ENCODE measurements at places on chromosomes 5 and 9.

DNA sequence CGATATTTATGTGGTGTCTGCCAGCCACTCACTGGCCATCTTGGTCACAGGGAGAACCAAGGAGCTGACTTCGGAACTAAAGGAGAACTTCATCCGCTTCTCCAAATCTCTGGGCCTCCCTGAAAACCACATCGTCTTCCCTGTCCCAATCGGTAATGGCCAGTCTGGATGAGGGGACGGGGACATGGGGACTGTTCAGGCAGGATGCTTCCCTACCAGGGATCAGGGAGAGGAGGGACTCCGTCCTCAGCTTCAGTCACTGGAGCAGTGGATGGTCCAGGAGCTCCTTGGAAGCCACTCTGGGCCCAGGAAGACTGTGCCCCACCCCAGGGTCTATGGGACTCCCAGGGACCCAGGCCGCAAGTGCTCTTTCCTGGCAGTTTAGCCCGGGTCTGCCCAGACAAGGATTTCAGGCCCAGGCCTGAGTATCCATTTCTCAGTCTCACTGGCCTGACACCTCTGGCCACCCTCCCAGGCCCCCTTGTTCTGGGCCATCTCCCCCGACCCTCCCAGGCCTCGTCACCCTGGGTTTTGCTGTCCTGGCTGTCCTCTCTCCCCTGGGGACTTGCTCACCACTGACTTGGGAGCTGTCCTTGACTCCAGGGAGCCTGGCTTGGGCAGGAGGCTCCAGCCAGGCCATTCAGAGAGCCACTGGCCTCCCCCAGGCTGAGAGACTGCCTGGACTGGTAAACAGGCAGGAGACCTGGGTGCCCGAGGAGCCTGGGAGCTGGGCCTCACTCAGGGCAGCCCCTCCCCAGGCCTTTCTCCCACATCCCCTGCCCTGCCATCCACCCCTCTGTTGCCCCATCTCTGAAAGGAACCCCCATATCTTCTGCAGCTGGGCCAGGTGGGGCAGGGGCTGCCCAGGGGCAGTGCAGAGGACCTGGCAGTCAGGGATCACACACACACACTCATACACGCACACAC, 3.1 kb downstream of the LCN2 start:
- DNase-seq, result no peak

- no peak for DNase-seq
These were observed 6.5 kb downstream of the SFXN1 start for GRCh38 chr5:175484829-175485228.

GRCh38 chr5:36200513-36200912, 41.2 kb downstream of the NADK2 start:
- no peak for DNase-seq

DNA sequence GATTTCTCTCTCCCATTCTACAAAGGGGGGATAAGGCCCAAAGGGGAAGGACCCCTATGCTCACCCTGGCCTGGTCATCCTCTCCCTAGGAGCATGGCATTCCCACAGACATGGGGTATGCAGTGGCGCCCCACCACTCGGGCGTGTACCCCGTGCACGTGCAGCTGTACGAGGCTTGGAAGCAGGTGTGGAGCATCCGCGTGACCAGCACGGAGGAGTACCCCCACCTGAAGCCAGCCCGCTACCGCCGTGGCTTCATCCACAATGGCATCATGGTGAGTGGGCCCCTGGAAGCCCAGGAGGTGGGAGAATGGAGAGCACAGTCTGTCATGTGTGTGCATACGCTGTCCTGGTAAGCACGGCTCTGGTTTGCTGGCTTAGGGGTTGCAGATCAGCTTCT, 27.7 kb downstream of the NDST1 start:
- no peak for DNase-seq

DNA sequence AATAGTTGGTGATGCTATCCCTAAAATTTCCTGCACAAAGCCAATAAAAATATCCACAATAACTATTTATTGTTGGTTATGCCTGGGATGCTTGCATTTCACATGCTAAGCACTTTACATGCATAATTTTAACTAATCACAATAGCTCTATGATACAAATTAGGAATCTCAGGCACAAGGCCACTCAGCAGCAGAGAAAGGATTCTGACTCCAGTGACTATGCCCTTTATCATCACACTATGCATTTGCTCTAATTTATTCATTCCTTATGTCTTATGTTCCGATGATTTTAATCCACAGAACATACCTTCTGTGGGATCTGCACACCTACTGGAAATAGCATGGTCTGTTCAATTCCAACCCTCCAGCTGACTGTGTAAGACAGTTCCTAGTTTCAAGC, 476.1 kb downstream of the TMEM232 start:
- DNase-seq, result no peak

- DNase-seq, result no peak
These were observed 45.1 kb downstream of the KIAA1958 start for GRCh38 chr9:112531666-112532282.

DNA sequence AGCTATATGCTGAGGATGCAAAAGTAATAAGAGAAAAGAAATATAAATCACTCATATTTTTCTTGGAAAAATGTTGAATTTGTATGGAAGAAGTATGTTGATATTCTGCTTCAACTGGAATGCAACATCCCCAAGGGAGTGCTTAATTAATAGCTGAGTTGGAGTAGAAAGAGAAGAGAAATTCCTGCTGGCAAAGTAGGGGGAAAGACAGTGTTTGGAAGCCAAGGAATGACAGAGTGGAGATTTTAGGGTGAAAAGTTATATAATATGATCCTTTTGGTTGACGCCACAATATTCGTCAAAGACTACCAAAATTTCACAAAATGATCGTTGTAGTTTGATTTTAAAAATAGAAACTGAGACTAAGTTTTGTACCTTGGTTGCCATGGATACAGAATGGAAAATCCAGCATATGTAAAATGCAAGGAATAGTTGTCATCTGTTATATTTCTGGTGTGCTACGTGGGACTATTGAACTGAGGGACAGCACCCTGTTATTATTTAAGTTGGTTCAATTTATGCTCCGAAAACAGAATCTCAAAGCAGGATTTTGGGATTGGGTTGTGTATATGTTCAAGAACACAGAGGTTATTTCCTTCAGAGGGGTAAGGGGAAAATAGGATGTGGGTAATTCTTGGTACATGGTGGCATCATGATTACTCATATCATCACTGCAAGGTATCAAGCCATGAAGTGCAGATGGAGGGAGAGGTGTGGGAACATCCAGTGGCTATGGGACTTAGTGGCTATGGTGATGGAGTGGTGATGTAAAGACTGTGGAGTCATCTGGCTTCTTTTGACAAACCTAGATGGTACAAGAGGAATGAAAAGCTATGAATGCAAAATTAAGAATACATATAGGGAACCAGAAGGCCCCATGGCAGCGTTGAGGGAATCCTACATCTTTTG, 61.0 kb downstream of the SUB1 start:
- no peak for DNase-seq

GRCh38 chr9:127943731-127944144, 6.1 kb upstream of the DPM2 start:
- no peak for DNase-seq

DNA sequence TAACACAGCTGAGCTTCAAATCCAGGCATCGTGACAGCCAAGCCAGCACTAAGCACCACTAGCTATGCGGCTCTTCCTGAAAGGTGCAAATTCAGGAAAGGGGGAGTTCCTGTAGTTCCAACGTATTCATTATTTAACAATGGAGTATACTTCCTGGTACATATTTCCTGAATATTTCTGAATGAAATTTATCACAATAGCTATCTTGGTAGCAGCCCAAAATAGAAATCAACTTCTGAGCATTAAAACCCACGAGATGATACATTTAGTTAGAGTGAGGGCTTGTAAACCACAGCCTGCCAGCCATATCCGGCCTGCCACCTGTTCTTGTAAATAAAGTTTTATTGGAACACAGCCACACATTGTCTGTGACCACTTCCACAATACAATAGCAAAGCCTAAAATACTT, 109.7 kb upstream of the RETREG1 start:
- DNase-seq, result no peak

DNA sequence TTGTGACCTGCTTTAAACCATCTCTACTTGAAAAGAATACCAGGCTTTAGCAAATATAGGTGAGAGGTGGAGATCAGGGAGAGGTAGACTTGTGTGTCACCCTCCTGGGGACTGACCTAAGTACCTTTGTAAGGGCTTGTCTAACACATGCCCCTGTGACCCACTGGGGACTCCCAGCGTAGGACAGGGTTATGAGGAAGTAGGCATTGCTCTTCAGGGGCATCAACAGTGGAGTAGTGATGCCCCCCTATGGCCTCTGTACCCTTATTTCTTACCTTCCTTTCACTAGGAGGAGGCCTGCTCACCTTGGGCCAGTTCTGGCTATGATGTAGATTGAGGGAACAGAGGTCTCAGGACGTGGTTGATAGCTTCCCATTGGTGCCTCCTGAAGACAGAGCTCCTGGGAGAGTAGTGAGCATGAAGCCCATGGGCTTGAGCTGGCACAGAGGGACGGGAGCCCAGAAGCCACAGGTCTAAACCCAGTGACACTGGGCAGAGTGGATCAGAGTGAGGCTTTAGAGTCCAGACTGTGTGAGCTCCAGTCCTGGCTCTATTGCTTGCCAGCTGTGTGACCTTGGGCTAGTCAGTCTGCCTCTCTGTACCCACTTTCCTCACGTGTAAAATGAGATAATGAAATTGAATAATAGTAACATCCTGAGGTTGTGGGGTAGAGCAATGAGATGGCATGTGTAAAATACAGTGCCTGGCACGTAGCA, 191.7 kb downstream of the AOPEP start:
- no peak for DNase-seq

GRCh38 chr9:73174330-73174980, 22.8 kb downstream of the ANXA1 start:
- DNase-seq, result no peak

- no peak for DNase-seq
These were observed 17.9 kb downstream of the FRMD3 start for GRCh38 chr9:83520292-83520691.

GRCh38 chr5:123937230-123937629, 425.3 kb downstream of the CSNK1G3 start:
- no peak for DNase-seq
